SK-MEL-5 (cell line): ENCODE measurements at places on chromosomes 5 and 9. TPM values are rescaled to one million over a fixed set of nuclear protein-coding genes. Genes with fewer than 3 reads are reported as not detected.

- no peak for DNase-seq
Observed at GRCh38 chr9:4517274-4517673, 27.0 kb downstream of the SLC1A1 start.

DNA sequence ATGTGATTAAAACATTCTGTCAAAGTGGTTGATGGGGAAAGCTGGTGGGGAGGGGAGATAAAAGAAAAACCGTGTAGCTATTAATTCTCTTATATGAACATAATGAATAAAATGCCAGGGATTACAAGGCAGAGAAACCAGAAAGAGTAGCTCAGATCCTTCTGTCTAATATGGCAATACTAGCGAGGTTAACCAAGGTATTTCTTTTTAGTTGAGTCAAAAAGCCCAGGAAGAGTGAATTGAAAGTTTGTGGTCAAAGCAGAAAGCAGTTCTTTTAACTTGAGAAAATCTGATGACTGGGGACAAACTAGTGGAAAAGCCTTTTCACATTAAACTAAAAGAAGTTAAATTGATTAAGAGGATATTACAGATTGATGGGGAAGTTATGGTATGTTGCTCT lies 76.0 kb downstream of the ERBIN start:
- DNase-seq = no peak

Gene DENND1A
- total RNA-seq = 30.0 and 30.4 TPM in 2 replicates

Gene INSL4
- 0.13 and 0.40 TPM in 2 replicates for total RNA-seq

Gene RHOBTB3
- total RNA-seq = 56.7 and 57.0 TPM in 2 replicates

Gene DOCK8
- total RNA-seq = 0.35 and 0.45 TPM in 2 replicates

Gene LCNL1
- not detected in 2 replicates for total RNA-seq

Gene TTC39B
- total RNA-seq = 6.1 and 8.0 TPM in 2 replicates

Gene MAPK9
- 12.8 and 16.0 TPM in 2 replicates for total RNA-seq
